Right renal pelvis (tissue), 4 donors: ENCODE measurements at places on chromosomes 2 and 18.

DNA sequence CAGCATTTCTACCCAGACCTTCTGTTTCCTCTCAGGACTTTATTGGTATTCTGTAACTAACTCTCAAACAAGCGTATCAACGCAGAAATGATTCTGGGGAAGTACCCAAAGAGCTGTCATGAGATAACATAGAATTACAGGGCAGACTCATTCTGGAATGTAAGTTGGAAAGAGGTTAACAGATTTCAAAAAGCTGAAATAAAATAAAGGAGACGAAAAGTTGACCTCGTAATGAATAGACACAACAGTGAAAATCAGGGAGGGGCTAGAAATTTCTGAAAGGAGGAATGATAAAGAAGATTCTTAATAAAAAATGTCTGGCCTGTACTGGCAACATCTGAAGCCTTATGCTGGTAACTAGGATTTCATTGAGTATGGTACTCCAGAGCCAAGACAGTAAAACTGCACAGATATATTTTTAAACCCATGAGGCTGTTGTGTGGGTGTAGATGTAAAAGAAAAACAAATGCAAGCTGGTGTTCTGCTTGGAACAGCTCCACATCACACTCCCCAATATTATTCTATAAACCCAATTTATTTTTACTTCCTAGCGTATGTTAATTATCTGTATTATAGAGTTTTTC, 23.9 kb downstream of the RBMS1 start:
- DNase-seq = no peak

DNA sequence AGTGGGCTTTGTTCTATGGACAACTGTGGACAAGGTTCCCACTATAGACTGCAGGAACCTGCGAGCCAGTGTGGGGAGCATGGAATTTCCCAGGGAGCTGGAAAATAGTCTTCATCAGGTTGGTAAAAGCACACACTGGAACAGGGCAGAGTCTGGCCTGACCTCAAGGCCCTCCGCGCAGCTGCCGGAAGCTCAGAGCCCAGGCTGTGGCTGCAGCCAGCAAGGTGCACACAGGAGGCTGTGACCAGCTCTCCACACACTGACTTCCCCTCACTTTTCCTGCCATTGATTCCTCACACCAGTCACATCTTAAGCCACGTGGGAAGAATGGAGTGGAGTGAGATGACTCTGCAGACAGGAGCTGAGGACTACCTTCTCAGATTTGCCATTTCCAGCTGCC, 19.1 kb downstream of the MAL start:
- no peak for DNase-seq

GRCh38 chr18:73509460-73509859, 638.2 kb downstream of the FBXO15 start:
- DNase-seq = no peak

DNA sequence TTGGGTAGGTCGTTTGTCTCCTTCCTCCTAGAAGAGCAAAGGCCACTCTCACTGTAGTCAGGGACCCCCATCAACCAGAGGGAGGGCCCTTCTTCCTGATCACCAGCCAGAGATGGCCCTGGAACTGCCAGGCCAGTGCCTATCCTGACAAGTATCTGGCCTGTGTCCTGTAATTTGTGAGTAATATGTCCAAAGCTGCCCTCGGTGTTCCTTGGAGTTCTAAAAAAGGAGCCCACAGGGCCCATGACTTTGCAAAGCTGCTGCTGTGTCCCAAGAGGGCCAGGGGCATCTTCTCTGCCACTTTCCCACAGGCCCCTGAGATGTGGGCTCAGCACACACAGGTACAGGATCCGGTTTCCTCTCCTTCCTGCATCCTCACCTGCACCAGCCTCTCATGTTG, 212.4 kb downstream of the SEPTIN10 start:
- DNase-seq = no peak

GRCh38 chr2:62947403-62947802, 103.2 kb upstream of the OTX1 start:
- DNase-seq = no peak

DNA sequence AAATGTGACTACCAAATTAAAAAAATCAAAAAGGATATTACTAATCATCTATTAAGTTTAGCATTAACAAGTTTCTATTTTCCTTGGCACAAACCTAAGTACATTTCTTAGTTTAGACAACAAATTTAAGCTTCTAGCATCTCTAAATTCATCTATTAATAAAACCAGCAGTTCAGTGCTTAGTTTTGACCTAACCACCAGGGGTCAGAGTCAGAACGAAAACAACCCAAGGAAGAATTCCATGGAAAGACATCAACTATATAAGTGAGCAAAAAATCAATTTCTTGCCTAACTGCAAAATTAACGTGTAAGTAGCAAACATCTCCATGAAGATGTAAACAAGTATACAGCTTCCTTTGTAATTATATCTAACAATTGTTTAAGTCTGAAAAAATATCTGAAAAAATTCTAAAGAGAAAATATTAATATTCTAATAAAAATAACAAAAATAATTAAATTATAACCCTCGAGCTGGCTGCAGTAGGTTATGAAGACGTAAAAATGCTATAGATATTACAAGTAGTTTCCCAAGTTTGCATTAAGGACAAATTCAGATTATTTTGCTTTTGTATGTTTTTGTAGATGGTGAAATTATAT, 83.7 kb downstream of the CERKL start:
- no peak for DNase-seq

GRCh38 chr2:11127761-11128160, 27.5 kb upstream of the SLC66A3 start:
- no peak for DNase-seq

DNA sequence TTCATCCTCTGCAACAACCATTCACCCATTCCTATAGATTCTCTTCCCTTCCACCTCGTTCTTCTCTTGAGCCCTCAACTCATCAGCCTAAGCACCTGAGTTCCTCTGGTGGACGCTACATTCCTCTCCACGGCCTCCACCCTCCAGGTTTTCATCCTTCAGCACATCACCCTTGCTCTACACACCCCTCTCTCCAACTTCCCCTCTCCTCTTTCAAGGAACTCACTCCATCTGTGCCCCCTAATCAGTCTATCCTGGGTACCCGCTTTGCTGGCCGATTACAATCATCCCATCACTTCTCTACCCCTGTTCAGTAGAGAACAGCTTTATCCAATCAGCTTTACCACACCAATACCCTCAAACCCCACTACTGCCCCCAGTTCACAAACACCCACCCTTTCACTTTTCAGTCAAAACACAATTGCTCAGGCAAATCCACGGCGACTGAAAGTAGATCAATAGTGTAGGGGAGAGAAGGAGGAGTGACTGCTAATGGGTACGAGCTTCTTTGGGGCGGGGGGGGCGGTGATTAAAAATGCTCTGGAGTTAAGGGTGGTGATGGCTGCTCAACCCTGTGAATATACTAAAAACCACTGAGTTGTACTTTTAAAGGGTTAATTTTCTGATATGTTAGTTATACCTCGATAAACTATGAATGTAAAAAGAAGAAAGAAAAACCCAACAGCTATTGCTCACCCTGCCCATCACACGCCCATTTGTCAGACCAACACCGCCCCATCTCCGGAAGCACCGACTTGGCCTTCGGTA, 857 bp downstream of the DYM start:
- no peak for DNase-seq

DNA sequence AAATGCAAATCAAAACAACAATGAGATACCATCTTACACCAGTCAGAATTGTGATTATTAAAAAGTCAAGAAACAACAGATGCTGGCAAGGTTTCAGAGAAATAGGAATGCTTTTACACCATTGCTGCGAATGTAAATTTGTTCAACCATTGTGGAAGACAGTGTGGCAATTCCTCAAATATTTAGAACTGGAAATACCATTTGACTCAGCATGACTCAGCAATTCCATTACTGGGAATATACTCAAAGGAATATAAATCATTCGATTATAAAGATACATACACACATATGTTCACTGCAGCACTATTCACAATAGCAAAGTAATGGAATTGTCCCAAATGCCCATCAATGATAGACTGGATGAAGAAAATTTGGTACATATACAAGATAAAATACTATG, 516.7 kb downstream of the ERBB4 start:
- DNase-seq = no peak

DNA sequence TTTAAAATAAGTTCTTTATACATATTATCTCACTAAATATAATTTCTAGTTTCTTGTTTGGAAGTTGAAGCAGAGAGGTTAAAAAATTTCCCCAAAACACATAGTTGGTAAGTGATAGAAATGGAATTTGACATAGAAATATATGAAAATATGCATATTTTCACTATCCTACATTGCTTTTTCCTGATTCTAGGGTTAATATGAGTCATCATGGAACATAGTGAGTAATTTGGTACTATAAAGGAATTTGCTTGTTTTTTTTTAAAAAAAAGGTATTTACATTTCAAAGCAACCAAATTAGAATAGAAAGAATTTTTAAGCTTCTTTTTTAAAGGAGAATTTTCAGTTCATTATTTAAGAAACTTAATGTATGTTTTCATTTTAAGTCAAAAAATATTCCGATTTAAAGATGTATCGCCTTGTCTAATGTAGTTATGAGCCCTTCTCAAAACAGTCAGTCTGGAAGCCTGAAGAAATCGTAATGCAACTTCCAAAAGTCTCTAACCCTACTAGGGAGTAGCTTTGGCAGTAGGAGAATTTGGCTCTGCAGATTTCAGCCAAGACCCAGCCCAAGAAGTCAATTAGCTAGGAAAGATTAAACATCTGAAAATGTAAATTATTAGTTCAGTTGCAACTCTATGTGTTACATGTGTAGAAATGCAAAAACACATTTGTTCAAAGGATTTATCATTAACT, 147.3 kb downstream of the RDH14 start:
- no peak for DNase-seq

- DNase-seq = no peak
Measured at GRCh38 chr2:238820916-238821315, 27.0 kb upstream of the TWIST2 start.

DNA sequence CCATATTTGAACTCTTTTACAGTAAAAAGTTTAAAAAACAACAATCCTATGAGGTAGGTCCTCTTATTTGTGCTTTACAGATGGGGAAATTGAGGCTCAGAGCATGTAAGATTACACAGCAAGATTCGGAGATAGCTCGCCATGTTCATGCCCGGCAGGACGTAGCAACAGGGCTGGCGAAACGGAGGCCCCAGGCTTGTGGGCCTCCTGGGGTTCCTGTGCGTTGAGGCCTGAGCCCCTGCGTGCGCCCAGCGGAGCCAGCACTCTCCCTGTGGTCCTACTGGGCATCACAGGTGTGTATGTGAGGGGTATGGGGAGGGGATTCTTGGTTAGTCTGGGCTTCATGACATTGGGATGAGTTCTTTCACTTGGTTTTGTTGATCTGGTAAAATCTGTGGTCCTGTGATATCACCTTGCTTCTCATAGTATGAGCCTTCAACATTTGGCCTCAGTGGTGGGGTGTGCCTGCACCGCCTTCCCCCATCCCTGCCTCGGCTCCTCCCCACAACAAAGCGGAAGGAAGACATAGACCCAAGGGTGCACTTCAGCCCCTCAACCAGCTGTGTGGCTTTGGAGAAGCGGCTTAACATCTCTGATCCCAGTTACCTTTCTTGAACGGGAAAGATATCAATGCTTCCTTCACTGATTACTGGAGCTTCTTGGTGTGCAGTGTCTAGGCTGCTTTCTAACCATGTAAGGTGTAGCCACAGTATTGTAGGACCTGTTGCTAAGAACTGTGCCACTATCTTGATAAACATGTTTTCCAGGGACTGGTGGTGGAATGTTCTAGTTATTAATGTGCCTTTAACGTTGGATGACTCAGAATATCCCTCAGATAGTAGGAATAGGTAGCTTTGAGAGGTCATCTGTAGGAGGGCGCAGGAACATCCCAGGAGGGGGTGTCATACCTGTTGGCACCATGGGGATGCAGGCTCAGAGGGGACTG, 37.2 kb downstream of the HPCAL1 start:
- no peak for DNase-seq

GRCh38 chr2:225779829-225780228, 380.3 kb downstream of the NYAP2 start:
- no peak for DNase-seq

DNA sequence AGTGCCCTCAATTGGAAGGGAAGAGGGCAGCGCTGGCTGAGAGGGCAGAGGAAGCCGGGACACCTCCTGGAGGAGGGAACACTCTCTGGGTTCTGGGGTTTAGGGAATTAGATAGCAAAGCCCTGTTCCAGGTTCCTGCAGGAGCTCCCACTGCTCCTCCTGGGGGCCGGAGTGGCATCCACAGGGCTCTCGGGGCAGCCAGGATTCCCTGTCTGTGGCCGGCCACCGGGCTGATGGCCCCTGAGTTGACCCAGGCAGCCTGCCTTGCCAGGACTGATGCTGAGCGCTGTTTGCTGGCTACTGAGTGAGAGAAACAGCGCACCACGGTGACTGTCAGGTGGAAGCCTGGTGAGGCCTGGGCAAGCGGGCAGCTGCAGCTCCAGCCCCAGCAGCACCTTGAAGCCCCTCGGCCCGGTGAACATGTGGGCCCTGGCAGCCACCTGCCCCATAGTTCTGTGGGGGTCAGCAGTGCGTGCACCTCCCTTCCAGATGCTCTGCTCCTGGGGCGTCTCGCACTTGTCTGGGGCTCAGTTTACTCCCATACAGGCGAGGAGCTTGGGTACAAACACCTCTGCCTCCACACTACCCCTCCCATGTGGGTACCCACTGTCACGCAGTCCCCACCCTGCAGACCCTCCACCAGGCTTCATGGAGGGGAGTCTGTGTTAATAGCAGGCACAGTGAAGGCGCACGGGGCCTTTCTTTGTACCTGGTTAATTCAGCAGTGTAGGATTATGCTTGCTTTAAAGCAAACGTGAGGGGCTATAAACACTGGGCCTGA, 7.7 kb upstream of the ALLC start:
- no peak for DNase-seq

- no peak for DNase-seq
Measured at GRCh38 chr2:125652280-125652679, 1003.7 kb upstream of the GYPC start.

- no peak for DNase-seq
Measured at GRCh38 chr2:68385220-68385906, 20.3 kb downstream of the PLEK start.

GRCh38 chr2:188971432-188971861, 2.7 kb upstream of the COL3A1 start:
- DNase-seq = no peak

GRCh38 chr18:45254709-45255082, 360.6 kb upstream of the SLC14A2 start:
- no peak for DNase-seq
